Right ventricle myocardium superior (tissue), 1 donor: ENCODE measurements at places on chromosomes 5 and 9. TPM values are rescaled to one million over a fixed set of nuclear protein-coding genes. Genes with fewer than 3 reads are reported as not detected.
A peak's percentile ranks its signal among the peaks of the same experiment; 100 is the strongest.

IL17B gene
- total RNA-seq, result not detected

DNA sequence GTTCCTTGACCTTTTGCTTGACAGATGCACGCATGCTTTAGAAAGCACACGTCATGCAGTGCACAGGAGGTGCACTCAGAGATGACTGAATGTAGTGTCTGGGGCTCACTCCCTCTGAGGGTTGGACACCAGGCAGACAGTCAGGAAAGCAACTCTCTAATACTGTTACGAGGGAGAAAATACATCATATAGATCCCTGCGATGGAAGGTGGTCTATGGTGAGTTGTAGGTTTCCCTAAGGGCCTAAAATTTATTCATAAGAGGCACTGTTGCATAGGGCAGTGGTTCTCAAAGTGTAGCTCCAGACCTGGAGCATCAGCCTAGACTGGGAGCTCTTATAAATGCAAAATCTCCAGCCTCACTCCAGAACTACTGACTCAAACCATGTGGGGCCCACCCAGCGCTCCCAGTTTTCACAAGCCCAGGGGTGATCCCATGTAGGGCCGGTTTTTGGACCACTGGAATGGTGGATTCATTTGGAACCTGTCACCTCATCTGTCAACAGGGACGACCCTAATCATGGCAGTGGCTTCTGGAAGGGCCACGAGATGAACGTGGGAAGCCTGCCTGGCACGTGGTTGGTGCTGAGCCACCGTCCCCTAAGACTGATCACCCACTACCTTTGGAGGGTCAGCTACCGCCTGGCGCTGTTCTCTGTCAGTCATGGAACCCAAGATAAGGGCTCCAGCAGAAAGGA lies 16.8 kb upstream of the PHF19 start:
- DNase-seq, result no peak

DNA sequence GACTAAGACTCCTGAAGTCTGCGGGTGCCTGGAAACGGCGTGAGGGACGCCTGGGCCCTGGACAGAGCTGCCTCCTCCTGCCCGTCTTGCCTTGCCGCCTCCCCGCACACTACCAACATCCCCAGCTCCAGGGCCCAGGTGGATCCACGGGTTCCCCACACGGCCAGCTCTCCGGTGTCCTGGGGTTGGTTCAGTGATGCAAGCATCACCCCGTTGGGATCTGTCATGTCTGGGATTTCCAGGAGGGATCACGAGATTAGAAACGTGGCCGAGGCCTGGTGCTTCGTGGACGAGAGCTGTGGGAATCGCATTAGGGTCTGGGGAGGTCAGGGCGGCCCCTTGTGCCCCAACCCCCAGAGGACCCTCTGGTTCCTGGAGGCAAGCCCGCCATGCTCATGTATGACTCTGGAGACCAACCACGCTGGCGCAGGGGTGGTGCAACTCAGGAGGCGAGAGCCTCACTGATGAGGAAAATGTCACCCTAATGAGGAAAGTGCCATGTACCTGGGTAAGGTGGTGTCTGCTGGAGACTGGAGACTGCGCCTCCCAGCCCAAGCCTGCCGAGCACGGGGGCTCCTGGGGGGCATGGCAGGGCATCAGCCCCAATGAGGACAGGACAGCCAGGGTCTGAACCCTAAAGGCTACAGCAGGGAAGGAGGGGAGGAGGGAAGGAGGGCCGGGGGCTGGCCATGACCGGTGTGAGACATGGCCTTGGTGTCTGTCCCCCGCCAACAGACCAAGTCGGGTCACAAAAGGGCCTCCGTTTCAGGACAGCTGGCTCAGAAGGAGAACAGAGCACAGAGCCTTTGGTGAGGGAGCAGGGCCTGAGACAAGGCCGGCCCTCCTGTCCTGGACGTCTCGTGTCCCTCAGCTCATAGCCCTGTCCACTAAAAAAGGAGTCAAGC lies 31.9 kb upstream of the SLC6A19 start:
- peak; percentile 21 for DNase-seq

- peak; percentile 95 for DNase-seq
Measured at GRCh38 chr9:136644593-136645351, 17.9 kb upstream of the EGFL7 start.

GRCh38 chr5:153818626-153819025 lies 220.1 kb downstream of the FAM114A2 start:
- no peak for DNase-seq

- no peak for DNase-seq
Measured at GRCh38 chr9:94967482-94967881, 241.0 kb downstream of the AOPEP start.

CD74 gene
- 263 TPM for total RNA-seq

DNA sequence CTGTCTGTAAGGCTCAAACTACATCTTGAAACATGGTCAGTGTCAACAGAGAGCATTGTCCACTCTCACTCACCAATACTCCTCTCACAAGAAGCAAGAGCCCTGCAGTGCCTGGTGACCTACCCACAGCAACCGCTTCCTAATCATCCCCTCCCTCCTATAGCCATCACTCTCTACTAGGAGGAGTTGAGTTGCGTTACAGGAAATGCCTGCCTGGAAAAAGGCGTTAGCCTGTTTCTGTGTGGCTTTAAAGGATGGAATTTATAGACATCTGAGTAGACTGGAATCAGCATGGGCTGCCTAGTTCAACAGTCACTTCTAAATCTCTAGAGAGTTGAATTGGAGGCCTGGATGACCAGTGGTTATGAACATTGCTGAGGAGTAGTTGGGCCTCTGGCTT lies 108.3 kb upstream of the FER start:
- DNase-seq, result no peak

DNA sequence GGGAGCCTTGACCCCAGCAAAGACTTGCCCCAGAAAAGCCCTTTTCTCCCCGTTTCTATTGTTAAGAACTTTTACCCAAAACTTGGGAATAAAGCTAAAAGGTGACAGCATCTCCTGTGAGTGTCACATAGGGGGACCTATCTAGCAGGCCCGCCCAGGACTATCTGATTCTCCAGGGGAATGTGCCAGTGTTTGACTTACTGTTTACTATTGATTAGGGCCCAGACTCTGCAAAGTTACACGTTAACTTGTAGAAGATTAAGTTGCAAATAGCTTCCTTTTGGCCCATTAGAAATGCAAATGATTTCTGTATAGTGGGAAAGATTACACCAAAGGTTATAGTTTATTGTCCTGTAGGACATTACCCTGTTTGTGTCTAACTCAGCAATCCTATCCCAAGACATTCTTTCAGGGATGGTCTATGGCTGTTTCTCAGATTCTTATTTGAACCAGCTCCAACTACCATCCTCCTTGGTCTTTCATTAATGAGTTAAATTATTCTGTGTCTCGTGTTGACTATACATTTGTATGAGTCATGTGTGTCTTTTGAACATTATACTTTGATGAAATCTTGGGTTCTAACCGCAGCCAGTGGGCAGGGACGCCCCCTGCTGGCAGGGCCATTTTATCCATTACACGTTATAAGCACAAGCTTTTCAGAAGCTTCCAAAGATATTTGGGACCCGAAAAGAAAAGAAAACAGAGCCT lies 60.7 kb downstream of the HRH2 start:
- DNase-seq, result peak; percentile 82

DNA sequence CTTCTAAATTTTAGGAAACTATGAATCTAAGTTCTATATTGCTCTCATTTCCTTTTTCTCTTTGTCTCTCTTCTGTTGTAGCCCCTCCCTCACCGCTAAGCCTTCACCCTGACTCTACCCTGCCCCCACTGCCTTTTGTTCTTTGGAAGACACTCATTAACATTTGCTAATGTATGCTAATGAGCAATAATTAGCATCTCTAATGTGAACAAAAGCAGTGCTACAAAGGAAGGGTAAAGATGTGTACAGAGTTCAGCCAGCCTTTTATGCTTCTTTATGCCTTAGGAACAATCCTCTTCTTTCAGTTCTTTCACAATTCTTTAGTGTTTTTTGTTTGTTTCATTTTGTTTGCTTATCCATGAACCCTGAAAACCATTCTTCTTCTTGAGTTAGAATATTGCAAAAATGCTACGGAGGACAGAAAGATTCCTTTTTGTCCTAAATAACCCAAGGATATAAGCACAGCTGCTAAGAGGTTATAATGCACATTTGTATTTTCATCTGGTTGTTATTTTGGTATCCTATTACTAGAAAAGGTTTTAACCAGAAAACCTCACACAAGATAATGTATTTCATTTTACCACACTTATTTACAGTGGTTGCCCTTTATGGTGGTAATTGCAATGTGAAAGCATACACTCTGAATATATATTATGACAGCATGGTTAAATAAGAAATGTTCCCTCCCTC lies 159.3 kb downstream of the TMC1 start:
- DNase-seq, result no peak

- no peak for DNase-seq
Measured at GRCh38 chr5:52523701-52524100, 264.0 kb upstream of the ITGA1 start.

DNA sequence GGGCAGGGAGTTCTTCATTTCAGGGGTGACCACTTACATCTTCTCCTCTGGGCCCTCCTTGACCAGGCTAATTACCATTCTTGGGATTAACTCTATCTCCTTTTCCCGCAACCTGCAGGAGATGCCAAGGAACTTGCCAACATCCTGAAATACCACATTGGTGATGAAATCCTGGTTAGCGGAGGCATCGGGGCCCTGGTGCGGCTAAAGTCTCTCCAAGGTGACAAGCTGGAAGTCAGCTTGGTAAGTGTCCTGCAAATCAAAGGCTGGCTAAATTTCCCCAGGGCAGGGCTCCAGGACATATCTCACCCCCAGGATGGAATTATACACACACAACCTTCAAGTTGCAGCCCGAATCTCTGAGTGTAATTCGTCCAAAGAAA lies 30.2 kb downstream of the TGFBI start:
- DNase-seq, result no peak

SLC34A1 gene
- total RNA-seq, result not detected

GRCh38 chr5:146794326-146795029 lies 84.1 kb downstream of the PPP2R2B start:
- DNase-seq, result no peak

ZFR gene
- 46.9 TPM for total RNA-seq

DNA sequence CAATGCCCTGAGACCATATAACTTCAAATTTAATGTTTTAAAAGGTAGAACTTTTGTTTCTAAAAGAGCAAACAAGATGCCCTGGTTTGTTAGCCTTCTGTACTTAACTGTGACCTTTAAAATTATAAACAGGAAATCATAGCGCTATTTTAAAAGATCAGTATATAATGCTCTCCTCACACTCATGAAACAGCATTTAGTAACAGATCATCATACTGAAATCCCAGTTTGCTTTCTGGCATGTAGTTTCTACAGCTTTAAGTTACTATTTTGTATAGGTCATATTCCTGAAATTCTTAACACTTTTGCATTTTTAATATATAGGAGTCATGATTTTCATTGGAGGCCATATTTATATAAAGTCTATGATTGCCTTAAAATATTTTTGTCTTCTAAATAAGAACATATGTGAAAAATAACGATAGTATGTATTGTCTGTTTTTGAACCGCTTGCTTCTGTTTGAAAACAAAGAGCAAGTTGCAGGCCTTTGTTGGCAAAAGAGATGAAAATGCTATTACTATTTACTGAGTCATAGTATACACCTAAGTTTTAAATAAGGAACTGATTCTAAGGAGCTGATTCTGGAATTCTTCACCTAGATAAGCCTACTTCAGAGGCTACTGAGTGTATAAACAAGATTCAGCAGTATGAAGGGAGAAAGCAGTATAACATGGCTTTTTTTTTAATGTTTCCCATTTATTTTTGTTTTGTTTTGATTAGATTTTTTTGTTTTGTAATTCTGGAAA lies 20.5 kb downstream of the SRFBP1 start:
- DNase-seq, result no peak

GNA14 gene
- 1.9 TPM for total RNA-seq

- no peak for DNase-seq
Measured at GRCh38 chr9:105449081-105449480, 1.2 kb downstream of the FSD1L start.

- DNase-seq, result no peak
Measured at GRCh38 chr5:61822584-61822983, 483.4 kb upstream of the KIF2A start.

DNA sequence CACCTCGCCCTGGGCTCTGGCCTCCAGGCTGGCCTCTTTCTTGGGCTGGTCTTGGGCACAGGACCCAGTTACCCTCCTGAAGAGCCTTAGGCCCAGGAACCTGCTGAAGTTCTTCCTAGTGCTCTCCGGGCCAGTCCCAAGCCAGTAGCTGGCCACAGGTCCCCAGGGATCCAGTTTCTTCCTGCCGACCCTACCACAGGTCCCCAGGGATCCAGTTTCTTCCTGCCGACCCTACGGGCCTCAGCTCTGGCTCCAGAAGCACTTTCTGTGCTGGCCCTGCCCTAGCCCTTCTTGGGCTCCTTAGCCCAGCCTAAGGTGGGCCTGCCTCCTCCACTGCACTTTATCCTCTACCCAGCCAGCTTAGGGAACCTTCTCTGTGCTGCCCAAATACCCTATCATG lies 18.2 kb upstream of the CACFD1 start:
- no peak for DNase-seq

DNA sequence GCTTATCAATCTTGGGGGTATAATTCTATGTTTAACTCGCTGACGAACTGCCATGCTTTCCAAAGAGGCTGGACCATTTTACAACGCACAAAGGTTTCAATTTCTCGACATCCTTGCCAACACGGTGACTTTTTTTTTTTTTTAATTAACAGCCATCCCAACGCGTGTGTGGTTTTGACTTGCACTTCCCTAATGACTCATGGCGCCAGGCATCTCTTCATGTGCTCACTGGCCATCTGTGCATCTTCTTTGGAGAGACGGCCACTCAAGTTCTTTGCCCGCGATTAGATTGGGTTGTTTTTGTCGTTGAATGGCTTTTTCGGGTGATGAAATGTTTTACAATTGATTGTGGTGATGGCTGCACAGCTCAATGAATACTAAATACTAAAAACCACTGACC lies 12.5 kb upstream of the CARD9 start:
- no peak for DNase-seq

DNA sequence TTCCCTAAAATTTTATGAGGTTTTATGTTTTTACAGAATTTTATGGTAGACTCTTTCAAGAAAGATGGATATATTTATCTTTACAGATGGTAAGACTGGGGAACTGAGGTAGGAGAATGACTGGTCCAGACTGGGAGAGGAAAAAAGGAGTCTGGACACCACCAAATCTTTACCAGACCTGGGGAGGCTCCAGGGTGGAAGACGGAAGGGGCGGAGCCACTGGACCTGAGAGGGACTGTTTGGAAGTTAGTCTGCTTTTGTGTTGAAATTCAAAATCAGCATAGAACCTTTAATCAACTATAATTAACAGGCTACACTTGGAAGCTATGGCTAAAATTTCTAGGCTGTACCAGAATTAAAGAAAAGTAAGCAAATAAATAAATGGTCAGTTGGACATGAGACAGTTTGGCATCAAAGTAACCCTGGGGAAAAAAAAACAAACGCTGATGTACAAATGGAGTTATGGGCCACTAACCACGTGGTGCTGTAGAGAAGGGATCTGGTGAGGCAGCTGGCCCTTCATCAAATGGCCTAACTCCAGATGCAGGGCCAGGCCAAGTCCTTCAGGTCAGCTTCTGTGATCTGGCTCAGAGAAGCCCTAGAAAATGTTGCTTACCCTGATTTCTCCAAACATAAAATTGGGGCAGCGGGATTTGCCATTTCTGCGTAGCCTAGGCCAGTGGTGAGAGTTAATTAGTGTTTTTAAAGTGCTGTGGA lies 155.1 kb downstream of the ARSB start:
- peak; percentile 89 for DNase-seq

- no peak for DNase-seq
Measured at GRCh38 chr9:32384002-32384363, 460 bp upstream of the ACO1 start.

KCNV2 gene
- not detected for total RNA-seq
